ENCODE measurements at places on chromosomes 1 and 21.

DNA sequence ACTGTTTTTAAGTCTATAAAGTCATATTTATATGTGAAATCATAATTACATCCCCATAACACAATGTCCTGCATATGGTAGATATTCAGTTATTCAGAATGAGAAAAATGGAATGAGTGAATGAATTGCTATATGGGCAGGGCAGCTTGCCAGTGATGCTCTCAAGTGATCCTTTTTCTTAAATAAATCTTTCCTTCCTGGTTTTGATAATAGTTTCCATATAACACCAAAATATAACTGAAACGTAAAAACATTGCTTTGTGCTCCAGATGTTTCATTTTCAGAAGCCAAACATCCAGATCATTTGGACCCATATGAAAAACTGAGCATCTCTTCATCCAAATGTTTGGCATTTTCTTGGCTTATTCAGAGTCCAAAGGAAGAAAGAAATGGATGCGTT lies 30.2 kb upstream of the RGS8 start:
- DNase-seq, result no peak

DNA sequence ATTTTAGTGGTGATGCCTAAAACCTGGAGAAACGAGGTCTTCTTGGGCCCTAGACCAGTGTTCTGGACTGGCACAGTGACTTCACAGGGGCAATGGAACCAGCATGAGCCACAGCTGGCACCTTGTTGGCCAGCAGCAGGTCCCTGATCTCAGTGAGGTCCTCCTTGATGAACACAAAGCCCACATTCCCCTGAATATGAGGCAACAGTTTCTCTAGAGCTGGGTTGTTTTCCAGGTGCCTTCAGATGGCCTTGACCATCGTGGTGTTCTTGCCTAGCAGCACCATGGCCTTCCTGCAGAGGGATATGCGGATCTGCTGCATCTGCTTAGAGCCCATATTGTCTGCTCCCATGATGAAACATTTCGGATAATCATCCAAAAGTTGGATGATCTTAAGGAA lies 44.9 kb upstream of the RAB3GAP2 start:
- no peak for DNase-seq

GRCh38 chr1:8858112-8858668 lies 20.3 kb downstream of the ENO1 start:
- no peak for DNase-seq

DNA sequence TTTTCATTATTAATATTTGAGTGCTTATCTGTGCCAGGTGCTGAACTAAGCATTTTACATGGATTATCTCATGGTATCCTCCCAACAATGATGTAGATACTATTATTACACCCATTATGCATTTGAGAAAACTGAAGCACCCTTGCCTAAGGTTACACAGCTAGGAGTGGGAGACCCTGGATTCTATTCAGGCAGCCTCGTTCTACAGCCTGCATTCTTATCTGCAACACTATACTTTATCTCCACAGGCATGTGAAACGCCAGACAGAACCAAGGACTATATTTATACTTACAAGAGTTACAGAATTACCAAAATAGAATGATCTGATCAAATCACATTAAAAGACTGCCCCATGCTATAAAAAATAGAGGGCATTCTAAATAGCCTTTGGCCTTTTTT lies 22.4 kb downstream of the LPAR3 start:
- DNase-seq, result no peak

- no peak for DNase-seq
Measured at GRCh38 chr1:225509770-225510169, 81.9 kb upstream of the LBR start.

DNA sequence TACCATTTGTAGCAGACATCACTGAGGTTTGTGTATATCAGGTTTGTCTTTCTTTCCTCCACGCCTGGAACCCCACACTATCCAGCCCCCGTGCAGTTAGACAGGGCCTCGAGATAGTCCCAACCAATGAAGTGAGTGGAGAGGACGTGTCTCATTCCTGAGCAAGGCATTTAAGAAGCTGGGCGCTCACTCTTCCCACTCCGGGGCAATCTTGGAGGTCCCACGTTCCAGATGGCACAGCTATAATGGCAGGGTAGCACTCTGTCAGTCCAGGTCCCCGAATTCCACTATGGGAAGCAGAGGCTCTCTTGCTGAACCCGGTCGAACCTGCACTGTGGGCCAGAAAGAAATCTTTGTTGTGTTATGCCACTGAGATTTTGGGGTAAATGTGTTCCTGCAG lies 57.3 kb upstream of the CSF3R start:
- no peak for DNase-seq

DNA sequence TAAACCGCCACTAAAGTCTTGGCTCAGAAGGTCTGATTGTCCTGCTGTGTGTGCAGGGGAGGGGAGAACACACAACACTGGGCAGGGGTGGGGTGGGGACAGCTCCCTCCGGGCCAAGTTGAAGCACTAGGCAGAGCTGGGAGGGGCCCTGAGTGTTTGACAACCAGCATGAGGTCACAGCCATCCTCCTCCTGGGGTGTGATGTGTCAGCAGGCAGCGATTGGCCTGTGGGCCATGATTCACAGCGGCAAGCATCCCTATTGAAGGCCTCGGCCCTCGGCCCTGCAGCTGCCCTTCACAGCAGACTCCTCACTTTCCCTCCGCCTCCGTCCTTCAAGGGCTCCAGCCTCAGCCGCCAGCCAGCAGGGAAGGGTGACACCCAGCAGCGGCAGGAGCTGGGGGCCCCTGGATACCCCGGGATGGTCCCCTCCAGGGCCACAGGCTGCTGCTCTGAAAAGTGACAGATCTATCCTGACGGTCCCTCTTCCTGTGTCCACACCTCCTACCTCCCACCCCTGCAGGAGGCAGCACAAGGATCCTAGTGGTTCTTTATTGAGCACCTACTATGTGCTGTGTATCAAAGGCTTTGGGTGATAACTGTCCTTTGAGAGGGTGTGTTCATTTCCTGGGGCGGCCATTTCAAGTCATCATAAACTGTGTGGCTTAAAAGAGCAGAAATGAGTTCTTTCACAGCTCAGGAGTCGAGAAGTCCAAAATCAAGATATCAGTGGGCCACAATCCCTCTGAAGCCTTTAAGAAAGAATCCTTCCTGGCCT lies 66.0 kb upstream of the SLC25A33 start:
- no peak for DNase-seq

DNA sequence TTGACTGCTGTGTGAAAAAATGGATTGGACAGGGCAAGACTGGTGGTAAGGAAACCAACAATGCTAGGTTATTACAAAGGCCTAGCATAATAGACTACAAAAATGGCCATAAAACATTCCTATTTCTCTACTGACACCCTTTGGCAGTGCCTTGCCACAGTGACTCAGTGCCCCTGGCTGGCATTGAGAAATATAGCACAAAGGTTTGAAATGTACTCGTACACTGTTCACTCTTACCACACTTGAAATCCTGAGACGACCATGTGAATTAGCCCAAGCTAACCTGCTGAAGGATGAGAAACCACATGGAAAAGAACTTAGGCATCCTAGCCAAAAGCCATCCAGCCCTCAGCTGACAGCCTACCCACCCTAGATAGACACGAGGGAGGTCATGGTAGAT lies 149.8 kb upstream of the PALMD start:
- no peak for DNase-seq

GRCh38 chr1:58206749-58207148 lies 339.8 kb downstream of the OMA1 start:
- no peak for DNase-seq

- no peak for DNase-seq
Measured at GRCh38 chr1:198606020-198606438, 32.8 kb upstream of the PTPRC start.

DNA sequence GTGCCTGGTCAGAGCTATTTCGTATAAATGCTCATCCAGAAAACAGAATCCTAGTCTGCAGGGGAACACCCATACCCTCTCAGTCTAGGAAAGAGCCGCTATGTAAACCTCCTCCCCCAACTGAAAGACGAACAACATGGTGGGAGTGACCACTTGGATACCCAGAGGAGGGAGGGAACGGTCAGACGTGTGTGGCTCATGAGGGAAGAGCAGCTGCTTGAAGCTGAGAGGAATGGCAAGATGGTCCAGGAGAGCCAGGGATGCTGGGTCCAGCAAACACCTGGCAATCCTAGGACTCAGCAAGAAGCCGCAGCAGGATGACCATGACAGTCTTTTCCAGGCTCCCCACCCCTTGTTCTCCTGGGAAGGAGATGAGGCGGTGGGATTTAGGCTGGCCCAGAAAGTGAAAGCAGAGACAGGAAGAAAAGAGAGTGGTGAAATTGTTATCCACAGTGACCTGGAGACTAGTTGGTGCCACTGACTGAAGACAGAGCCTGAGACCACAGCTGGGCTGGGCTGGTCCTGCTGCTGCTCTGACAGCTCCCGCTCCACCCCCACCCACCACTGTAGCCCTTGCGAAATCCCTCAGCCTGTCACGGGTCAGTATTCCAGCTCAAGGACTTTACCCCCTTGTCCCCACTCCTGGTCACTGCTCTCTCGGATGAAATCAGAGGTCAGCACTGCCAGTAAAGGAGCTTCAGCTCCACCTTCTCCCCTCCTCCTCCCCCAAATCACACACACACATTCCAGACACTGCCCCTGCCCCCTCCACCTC lies 3.6 kb downstream of the CERS2 start:
- no peak for DNase-seq

GRCh38 chr1:228335406-228336307 lies 71.0 kb downstream of the TRIM11 start:
- no peak for DNase-seq

DNA sequence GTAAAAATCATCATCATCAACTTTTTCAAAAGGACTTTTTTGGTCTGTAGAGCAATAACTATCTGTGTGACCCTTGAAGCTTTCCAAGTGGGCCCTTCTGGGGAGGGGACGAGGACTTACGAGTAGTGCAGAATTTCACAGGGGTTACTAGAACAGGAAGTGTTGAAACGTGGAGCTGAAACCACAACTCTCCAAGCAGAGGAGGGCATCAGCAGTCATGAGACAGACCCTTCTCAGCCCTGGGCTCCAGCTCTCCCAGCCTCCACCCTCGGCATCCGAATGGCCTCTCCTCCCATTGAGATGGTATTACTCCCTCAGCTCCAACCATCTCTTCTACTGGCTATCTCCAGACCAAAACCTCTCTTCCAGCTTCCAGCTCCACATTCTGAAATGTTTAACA lies 3.6 kb downstream of the FAM89A start:
- no peak for DNase-seq

- no peak for DNase-seq
Measured at GRCh38 chr1:12424087-12424529, 193.9 kb downstream of the DHRS3 start.

DNA sequence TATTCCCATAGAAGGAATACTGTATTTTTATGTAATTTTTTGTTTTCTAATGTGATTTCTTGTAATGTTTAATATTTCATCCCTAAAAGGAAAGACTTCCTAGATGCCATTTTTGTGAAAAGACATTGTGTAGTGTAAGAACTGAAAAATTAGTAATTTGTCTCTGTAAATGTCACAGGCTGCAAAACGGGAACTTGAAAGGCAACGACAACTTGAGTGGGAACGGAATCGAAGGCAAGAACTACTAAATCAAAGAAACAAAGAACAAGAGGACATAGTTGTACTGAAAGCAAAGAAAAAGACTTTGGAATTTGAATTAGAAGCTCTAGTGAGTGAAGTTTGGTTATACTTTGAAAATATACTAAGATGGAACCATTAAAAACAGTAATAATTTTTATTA lies 132.2 kb downstream of the ITSN1 start:
- no peak for DNase-seq

- DNase-seq, result no peak
Measured at GRCh38 chr1:14869187-14869586, 270.7 kb downstream of the KAZN start.

- DNase-seq, result no peak
Measured at GRCh38 chr1:185741551-185741950, 7.4 kb downstream of the HMCN1 start.

DNA sequence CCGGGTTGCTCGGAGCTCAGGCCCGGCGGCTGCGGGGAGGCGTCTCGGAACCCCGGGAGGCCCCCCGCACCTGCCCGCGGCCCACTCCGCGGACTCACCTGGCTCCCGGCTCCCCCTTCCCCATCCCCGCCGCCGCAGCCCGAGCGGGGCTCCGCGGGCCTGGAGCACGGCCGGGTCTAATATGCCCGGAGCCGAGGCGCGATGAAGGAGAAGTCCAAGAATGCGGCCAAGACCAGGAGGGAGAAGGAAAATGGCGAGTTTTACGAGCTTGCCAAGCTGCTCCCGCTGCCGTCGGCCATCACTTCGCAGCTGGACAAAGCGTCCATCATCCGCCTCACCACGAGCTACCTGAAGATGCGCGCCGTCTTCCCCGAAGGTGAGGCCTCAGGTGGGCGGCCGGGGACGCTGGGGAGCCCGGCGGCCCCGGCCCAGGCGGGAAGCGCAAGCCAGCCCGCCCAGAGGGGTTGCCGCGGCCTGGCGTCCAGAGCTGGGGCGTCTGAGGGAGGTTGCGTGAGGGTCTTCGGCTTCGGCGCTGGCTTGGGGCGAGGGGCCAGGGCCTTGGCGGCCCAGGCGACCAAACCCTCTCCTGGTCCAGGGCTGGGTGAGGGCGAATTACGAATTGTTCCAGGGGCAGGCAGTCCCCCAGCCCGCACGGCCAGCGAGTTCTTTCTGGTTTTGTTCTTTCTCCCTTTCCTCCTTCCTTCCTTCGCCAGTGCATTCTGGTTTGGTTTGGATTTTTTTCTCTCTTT lies 805 bp downstream of the SIM2 start:
- no peak for DNase-seq

DNA sequence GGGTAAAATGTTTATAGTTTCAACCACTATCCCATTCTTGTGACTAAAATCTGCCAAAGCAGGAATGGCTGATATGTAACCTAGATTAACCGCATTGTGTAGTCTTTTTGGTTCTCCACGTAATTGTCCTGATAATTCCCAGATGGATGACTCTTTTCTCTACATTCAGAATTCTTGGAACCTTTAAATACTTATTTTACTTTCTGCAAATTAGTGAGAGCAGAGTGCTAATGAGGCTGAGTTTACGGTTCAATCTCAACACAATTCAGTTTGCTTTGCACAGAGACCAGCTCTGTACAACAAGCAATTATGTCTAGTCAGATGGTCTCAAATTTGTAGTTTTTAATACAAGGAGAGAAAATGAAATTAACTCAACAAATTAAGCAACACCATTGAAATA lies 9.1 kb downstream of the CRB1 start:
- no peak for DNase-seq

- no peak for DNase-seq
Measured at GRCh38 chr1:84653130-84653677, 37.1 kb downstream of the SSX2IP start.

- DNase-seq, result no peak
Measured at GRCh38 chr1:7670334-7671145, 100.6 kb upstream of the VAMP3 start.

DNA sequence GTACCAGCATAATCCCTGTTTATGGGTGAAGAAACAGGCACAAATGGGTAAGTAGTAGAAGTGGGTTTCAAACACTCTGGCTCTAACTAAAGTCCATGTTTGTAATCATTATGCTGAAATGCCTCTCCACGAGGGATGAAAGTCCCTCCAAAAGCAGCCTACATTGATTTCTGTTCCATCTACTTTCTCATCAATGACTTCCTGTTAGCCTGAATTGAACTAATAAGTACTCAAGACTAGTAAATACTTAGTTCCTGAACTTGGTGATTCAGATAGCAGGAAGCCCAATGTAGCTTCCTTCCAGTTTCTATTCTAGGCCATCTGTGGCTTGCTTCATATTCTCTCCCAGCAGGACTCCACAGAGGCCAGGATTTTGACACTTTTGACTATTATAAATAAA lies 11.3 kb upstream of the BACH1 start:
- no peak for DNase-seq

Data from NCI-H524 treated with DMSO at 0.1 percent for 48 hours (cell line).